ENCODE measurements at places on chromosomes 11 and 22.

DNA sequence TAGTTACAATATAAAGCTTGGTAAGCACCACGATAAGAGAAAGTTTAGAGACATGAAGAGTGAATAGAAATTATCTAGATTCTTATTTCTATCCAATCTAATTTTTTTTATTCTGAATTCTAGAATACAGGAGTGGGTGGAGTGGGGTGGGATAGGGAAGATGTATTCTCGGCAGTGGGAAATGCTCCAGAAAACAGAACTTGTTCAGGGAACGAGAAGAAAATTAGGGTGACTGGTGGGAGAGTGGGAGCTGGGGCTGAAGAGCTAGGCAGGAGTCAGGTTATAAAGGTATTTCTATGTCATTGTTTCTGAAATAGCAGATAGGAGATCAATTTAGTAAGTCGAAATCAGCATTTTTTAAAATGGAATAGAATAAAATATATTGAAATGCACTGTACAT, 53.2 kb upstream of the APOA1 start:
- no peak for DNase-seq

DNA sequence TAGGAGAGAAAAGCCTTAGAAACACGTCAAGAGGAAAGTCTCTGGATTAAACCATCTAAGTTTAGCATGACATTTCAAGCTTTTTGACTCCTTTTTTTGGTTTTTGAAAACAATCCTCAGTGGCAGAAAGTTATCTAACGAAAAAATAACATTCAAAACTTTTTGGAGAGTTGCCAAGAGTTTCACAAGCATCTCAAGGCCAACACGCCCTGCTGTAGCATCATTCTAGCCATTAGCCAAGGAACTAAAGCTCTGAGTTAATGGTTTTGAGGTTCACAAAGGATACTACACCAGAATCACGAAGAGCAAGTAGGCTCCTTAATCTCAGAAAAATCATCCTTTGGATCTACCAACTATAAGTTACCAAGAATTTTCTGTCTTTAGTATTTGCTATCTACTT, 94.8 kb downstream of the PICALM start:
- no peak for DNase-seq

GRCh38 chr22:39537975-39538374, 5.4 kb upstream of the RPS19BP1 start:
- DNase-seq: no peak

GRCh38 chr22:40588726-40589125, 47.8 kb downstream of the MRTFA start:
- no peak for DNase-seq

DNA sequence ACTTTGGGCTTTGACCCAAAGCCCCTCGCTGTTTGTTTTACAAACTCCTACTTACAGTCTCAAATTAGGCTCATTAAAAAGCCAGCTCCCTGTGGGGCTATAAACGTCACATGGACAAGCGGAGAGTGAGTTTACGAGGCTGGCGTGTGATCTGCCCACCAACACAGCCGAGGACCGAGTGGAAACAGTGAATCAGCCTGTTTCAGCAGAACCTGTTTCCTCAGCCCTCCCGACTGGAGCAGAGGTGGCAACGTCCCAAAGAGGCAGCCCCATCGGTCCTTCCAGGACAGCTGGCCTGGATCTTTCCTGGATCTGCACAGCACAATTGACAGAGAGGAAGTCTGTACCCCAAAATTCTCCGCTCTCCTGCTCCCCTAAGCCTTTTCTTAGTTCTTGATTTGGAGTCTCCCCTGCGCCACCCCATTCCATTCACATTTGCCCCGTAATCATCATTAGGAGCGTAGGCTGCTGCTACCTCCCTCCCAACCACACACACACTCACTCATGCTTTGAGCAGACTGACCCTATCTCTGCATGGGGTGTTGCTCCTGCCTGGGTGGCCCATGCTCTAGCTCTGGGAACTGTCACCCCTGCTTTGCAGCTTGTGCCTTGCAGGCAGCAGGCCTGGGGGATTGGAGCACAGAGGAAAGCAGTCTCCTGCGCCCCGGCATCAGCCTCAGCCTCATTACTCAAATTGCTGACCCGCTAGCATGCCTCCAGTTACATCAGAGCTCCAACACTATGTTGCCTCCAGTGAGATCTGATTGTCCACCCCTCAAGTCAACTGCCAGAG, 117.8 kb downstream of the NAT10 start:
- peak; percentile 80 for DNase-seq

All from left cardiac atrium (tissue), 4 donors.